Activated CD4-positive, alpha-beta T cell treated with anti-CD3 and anti-CD28 coated beads, Interleukin-2, amount 10 ng/mL, durations not matched to agents 7 days and 5 days (primary cell): ENCODE measurements at places on chromosomes 6 and 20. TPM values are rescaled to one million over a fixed set of nuclear protein-coding genes. Genes with fewer than 3 reads are reported as not detected.

Gene NELFE
- 72.3 TPM for total RNA-seq

DNA sequence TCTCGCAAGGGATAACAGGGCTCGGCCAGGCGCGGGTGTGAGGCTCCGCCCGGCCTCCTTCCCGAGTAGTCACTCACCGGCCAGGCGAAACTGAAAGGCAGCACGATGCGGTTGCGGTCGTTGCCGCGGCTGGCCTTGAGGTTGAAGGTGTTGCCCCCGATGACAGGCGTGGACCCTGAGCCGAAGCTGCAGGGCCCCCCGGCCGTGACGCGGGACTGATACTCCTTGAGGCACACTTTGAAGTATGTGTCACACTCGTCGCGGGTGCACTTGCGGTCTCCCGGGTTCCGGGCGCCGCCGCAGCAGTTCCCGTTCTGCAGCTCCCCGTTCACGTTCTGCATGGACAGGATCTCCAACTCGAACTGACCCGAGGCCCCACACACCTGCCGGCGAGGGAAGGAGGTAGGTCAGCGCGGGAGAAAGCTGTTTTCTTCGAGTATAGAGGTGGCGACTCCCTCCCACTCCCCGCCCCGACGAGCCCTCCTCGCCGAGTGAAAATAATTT lies 1.1 kb downstream of the JAG1 start:
- peaks cover 3% of the 10 kb centered on the region for H3K36me3 ChIP-seq
- peaks cover 74% of the 10 kb centered on the region for H3K27me3 ChIP-seq
- DNase-seq, result peak; percentile 46
- peak overlapping the region; percentile 41 for H3K27ac ChIP-seq

DNA sequence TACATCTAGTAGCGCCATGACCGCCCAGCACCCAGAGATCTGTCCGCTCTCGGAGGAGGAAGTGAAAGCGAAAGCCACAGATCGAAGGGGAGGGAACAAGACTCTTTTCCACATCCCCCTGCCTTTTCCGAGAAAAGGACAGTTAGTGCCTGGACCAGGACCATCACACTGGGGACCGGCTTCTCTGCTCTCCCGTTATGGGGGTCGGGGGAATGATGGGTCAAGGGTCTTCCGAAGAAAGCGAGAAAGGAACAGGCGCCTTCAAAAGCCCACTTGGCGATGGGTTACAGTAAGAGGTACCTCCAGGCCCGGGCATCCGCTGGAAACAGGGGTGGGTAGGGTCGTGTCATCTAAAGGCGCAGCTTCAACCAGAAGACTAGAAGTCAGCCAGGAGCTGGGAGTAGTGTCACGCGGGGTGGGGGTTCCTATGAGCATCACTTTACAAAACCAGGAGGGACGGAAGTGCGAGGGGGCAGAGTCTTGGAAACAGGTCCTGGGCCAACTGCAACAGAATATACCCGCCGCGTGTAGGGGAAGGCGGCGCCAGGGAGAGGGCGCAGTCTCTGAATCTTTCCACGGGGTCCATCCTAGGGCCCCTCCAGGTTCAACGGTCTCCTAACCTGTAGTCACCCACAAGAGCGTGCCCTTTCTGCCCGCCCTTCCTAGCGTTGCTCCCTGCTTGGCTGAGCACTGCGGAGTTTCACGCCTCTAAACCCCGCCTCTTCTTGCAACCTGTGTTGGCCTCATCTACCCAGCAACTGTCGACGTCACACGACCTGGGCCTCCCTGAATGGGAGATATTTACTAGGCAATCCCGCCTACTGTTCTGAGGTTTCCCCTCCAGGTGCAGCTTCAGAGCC lies at the start of gene PSMB8:
TSS of gene PSMB8 (minus strand) at position 69 of the 860 bp plus-strand sequence. CDS start at position 18, 51 bp downstream.
- peak within 1 kb of the TSS; percentile 99 for H3K4me3 ChIP-seq
- peaks cover 75% of the 10 kb centered on the region for H3K4me1 ChIP-seq
- peak; percentile 99 for DNase-seq
- peak within 1 kb of the TSS; percentile 100 for H3K27ac ChIP-seq
- no peaks in the 10 kb centered on the region for H3K27me3 ChIP-seq
- peaks cover 91% of the 10 kb centered on the region for H3K36me3 ChIP-seq

Gene PMEPA1
- total RNA-seq, result 0.72 TPM

GRCh38 chr6:33846226-33846625 lies 42.4 kb upstream of the MLN start:
- no peak for DNase-seq
- H3K27ac ChIP-seq, result no peak overlapping the region
- peaks cover 42% of the 10 kb centered on the region for H3K27me3 ChIP-seq
- H3K4me1 ChIP-seq, result no peaks in the 10 kb centered on the region
- no peaks in the 10 kb centered on the region for H3K36me3 ChIP-seq
- H3K4me3 ChIP-seq, result no peak overlapping the region

- no peak for DNase-seq
- H3K4me1 ChIP-seq, result no peaks in the 10 kb centered on the region
- peaks cover 4% of the 10 kb centered on the region for H3K36me3 ChIP-seq
- H3K27ac ChIP-seq, result no peak overlapping the region
These were observed 127.8 kb downstream of the LRRC1 start for GRCh38 chr6:53922539-53922981.

- no peak for DNase-seq
- no peak overlapping the region for H3K4me3 ChIP-seq
- H3K27me3 ChIP-seq, result no peaks in the 10 kb centered on the region
- peaks cover 39% of the 10 kb centered on the region for H3K4me1 ChIP-seq
- peak overlapping the region; percentile 93 for H3K27ac ChIP-seq
- peaks cover 6% of the 10 kb centered on the region for H3K36me3 ChIP-seq
These were observed 61.7 kb downstream of the PYGB start for GRCh38 chr20:25309395-25310267.

Gene CFAP206
- total RNA-seq, result not detected

Gene SAMD3
- 49.5 TPM for total RNA-seq

DNA sequence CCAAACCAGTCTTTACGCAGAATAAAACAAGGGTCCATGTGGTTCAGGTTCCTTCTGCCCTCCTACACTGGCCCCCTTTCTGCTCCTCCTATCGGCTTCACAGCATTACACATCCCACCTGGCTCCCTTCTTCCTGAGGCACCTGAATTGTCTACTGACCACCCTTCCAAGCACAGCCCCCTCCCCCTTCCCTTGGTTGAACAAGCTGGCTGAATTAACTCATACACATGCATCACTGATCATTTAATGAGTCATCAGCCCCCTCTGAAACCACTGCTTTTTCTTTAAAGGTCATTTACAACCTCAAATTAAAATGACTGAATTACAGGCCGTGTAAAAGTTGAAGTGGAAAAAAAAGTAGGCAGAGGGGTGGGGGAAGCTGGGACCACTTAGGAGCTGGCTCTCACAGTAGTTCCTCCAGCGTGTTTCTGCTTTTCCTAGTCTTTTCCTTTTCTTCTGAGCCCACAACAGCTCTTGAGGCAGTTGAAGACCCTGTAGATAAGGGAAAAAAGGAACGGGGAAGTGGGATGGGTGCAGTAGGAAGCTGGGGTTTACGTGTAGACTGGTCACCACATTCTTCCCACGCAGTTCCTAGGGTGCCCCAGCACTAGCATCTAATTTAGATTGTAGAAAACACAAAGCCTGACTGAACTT lies 67.6 kb downstream of the FYN start:
- H3K4me1 ChIP-seq, result peaks cover 87% of the 10 kb centered on the region
- peak; percentile 41 for DNase-seq
- H3K27ac ChIP-seq, result peak overlapping the region; percentile 82
- no peaks in the 10 kb centered on the region for H3K27me3 ChIP-seq
- H3K4me3 ChIP-seq, result no peak overlapping the region

Gene RHAG
- total RNA-seq, result not detected
